ENCODE measurements at places on chromosomes 3 and 15.

GRCh38 chr15:45102226-45102625 is 11.7 kb downstream of the DUOX2 start:
- no peak for DNase-seq

- no peak for DNase-seq
Measured at GRCh38 chr3:149589332-149589731, 68.5 kb downstream of the WWTR1 start.

DNA sequence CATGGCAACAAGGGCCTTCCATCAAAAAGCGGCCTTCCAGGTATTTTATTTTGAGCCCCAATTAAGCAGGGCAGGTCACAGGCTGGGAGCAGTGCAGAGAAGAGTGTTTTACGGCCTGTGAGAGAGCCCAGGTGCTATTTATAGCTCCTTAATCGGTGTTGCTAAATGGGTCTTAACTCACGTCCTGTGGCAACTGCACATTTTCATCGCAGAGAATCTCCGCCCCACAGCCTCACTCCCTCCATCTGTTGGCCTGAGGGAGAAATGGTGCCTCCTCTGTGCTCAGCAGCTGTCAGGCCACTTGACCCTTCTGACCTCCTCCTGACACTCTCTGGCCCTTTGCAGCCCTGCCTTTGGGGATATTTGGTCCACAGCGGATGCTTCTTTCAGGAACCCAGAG is 58.6 kb downstream of the SPSB4 start:
- DNase-seq = no peak

GRCh38 chr3:115325539-115325938 is 178.5 kb upstream of the ZBTB20 start:
- no peak for DNase-seq

GRCh38 chr3:63679186-63679585 is 26.7 kb downstream of the SNTN start:
- no peak for DNase-seq

DNA sequence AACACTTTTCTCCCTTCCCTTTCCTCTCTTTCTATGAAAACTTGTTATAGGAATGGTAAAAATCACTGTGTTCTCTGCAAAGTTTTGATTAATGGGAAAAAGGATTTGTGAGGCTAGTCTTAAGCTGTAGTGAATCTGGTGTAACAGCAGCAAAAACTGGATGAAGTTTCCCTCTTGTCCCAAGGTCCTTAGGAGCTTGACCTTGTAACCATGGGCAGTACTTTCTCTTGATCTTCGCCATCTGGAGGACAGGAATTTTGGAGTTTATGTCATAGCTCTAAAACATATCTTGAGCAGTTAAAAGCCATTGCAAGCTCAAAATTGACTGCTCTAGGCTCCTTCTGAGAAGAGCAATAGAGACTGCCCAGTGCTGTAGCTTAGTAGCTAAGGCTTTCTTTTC is 56.5 kb upstream of the GPD1L start:
- no peak for DNase-seq

- DNase-seq = no peak
Measured at GRCh38 chr15:99371180-99372103, 120.2 kb downstream of the LRRC28 start.

GRCh38 chr3:124707656-124708062 is 22.6 kb upstream of the UMPS start:
- no peak for DNase-seq

- no peak for DNase-seq
Measured at GRCh38 chr3:106485217-106485616, 616.4 kb upstream of the CBLB start.

- no peak for DNase-seq
Measured at GRCh38 chr15:67998599-67999133, 55.4 kb upstream of the PIAS1 start.

DNA sequence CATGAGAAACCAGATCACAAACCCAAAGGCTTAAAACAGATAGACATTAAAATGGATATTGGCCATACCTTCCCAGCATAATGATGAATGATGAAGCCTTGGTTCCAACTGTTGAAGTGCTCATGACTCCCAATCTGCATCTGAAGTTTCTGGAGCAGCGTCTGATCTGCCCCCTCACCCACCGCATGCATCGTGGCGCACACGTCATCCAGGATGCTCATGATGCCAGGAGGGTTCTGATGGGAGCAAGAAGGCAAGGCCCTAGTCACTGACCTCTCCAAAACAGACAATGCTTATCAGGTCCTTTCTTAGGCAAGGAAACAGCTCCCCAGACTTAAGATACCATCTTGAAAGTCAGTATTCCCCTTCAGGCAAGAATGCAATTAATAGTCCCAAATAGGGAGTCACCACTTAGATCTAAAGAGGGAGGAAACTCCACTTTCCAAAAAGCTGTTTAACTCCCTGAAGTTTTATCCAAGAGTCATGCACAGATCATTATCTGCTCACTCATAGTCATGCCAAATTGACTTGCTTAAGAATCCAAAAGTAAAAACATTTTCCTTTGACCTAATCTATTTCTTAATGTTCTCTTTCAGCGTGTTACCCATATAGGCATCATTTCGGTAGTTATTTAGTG is 2.1 kb downstream of the LDHAL6B start:
- no peak for DNase-seq

- no peak for DNase-seq
Measured at GRCh38 chr3:126029241-126029640, 54.7 kb downstream of the SLC41A3 start.

DNA sequence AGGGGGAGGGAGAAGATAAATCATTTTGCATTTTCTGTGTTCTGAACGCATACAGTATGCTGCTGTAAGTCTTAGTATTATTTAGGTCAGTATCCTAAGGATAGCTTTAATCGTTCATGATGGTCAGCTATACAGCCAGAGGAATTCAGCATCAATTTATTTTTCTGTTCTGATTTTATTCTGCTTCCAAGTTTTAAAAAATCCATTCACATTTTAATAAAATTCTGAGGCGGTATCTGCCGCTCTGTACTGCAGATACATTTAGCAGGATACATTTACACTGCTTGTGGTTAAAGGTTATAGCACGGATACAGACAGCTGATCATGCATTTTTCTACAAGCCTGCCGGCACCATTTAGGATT is 17.8 kb downstream of the ZBTB38 start:
- DNase-seq = no peak

- DNase-seq = no peak
Measured at GRCh38 chr3:168709073-168709472, 613.3 kb upstream of the GOLIM4 start.

- DNase-seq = no peak
Measured at GRCh38 chr3:134974624-134975023, 179.6 kb downstream of the EPHB1 start.

- DNase-seq = peak; percentile 60
Measured at GRCh38 chr3:171328419-171329082, 131.7 kb downstream of the TNIK start.

DNA sequence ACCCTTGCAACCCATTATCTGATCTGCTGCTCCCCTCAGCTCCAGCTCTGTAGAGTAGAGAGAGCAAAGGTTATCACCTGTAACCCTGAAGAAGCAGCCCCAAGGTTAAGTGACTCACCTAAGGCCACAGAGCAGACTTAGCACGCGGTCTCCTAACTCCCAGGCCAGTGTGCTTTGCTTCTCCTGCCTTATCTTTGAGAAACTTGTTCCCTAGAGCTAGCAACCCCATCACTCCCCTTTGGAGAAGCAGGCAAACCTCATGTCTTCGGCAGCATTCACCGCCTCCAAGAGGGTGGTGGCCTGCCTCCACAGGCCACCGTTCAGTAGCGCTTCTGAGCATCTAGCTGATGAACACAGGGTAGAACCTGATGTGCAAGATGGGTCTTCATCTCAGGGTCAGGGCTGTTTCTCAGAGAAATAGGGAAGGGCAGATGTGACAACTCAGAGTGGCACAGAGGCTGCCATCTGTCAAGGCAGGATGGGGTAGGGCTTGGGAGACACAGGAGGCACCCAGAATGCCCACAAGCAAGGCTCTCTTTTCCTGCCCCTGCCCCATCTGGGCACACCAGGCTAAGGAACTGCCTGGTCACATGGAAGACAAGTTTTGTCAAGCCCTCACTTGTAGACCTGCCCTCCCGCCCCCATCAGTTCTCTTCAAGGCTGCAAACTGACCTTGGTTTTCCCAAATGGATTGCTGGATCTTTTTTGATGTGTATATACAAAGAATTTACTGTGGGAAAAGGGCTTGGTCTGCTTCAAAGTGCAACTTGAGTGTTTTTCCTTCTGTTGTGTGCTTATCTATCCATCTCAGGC is 34.9 kb upstream of the CLK3 start:
- no peak for DNase-seq

- no peak for DNase-seq
Measured at GRCh38 chr3:98406034-98406433, 15.6 kb downstream of the OR5K3 start.

DNA sequence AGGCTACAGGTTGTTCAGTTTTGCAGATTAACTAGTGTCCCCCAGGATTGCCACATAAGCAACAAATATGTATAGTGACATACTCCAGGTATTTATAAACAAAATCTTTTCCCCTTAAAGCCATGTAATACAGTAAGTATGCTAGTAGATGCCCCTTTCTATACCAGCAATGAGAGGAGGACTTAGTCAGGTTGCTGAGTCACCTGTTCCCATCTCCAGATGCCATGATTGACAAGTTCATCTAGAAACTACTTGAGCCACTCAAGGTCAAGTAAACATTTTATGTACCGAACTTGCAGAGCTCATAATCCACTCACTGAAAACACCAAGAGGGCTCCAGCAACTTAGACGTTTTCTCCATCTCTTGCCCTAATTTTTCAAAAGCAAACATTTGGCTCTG is 18.2 kb downstream of the SLC9A9 start:
- no peak for DNase-seq

- no peak for DNase-seq
Measured at GRCh38 chr3:69305011-69305410, 80.9 kb downstream of the FRMD4B start.

GRCh38 chr3:59812237-59813147 is 762.7 kb upstream of the CFAP20DC start:
- DNase-seq = no peak

- DNase-seq = no peak
Measured at GRCh38 chr3:82927309-82928253, 1166.1 kb upstream of the GBE1 start.

GRCh38 chr15:100901702-100902435 is 17.3 kb upstream of the LRRK1 start:
- DNase-seq = no peak

GRCh38 chr3:122577409-122578031 is at the start of gene PARP15:
Gene PARP15, plus strand, starts transcription at chr3:122577650. Its CDS starts 18 bp downstream, at chr3:122577668.
- DNase-seq = peak; percentile 53

GRCh38 chr3:149638228-149639092 is 19.4 kb downstream of the WWTR1 start:
- DNase-seq = no peak

GRCh38 chr3:140086642-140087041 is 151.7 kb downstream of the CLSTN2 start:
- no peak for DNase-seq

DNA sequence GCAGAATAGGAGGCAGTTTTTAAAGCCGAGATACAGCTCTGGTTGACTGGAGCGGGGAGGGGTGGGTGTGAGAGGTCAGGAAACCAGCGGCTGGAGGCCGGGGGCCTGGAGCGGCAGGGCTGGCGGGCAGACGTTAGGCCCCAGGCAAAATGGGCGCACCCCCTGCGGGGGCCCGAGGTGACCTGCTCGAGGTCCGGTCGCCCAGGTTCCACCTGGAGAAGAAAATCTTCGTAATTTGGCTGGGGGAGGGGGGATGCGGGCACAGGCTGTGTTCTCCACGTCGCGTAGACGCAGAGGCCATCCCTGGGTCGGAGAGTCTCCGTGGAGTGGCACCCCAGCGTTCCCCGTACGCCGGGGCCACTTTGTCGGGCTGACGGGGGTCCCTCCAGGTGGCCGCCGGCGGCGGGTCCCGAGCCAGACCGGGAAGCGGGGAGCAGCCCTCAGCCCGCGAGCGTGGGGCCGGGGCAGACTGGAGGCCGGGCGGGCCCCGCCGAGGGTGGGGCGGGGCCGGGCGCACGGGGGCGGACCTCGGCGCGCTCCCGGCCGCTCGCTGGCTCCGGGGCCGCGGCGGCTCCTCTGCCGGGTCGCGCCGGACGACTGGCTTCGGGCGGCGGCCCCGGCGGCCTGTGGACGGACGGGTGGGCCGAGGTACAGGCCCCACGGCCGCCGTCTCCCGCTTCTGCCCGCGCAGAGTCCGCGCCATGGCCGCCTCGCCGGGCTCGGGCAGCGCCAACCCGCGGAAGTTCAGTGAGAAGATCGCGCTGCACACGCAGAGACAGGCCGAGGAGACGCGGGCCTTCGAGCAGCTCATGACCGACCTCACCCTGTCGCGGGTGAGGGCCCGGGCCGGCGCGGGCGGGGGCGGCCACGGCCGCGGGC is at the start of gene CRTC3:
TSS of gene CRTC3 (plus strand) at position 553 of the 879 bp plus-strand sequence. CDS start at position 702, 149 bp downstream.
- DNase-seq = peak; percentile 52

DNA sequence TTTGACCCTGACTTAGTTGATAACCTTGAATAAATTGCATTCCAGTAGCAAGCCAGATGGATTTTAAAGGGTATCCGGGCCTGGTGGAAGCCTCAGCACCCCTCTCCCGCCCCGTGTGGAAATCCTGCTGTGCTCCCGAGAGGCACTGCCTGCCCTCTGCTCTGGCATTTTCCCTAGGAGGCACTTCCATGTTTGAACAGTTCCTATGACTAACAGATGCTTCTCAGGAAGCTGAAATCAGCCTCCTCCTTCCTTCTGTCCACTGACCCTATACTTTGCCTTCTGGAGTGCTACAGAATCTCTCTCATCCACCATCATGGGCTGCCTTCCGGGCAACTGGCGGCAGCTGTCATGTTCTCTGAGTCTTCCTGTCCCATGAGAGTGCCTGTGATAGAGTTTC is 90.8 kb downstream of the GABRG3 start:
- DNase-seq = no peak

DNA sequence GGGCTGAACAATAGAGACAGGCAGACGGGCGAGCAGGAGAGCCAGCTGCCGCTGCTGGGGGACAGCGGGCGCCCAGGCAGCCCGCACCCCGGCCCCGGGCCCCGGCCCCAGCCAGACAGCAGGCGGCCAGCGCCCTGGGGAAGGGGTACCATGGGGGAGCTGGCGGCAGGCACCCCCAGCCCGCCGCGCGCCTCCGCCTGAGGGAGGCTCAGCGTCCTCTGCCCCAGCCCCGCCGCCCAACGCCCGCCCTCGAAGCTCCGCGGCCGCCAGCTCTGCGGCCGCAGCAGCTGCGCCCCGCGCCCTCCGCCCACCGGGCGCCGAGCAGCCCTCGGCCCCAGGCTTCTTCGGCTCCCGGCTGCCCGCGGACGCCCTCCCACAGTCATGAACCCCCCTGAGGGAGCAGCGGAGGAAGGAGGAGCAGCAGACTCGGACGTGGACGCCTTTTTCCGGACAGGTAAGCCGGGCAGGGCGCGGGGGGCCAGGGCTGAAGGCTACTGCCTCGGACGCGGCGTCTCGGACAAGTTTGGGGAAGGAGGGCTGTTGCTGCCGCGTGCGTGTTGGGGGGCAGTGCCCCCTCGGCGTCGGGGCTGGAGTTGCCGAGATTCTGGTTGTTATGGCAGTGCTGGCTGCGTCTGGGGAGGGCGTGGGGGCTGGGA is 41.6 kb upstream of the ROPN1 start:
- no peak for DNase-seq
